ENCODE measurements at places on chromosomes 12 and 14. TPM values are rescaled to one million over a fixed set of nuclear protein-coding genes. Genes with fewer than 3 reads are reported as not detected.
A peak's percentile ranks its signal among the peaks of the same experiment; 100 is the strongest.

Gene CLEC14A
- total RNA-seq, result 0.18 TPM

Gene KRT83
- total RNA-seq, result not detected

Gene KRT71
- not detected for total RNA-seq

Gene CCDC175
- total RNA-seq, result not detected

Gene AJUBA
- 39.3 TPM for total RNA-seq

Gene GPD1
- total RNA-seq, result 1.7 TPM

GRCh38 chr14:84468153-84468552, 1061.8 kb upstream of the FLRT2 start:
- no peak for DNase-seq
- no peak overlapping the region for H3K4me3 ChIP-seq
- H3K27me3 ChIP-seq, result no peaks in the 10 kb centered on the region
- no peak overlapping the region for H3K27ac ChIP-seq
- no peaks in the 10 kb centered on the region for H3K4me1 ChIP-seq

- H3K27ac ChIP-seq, result no peak overlapping the region
- no peaks in the 10 kb centered on the region for H3K36me3 ChIP-seq
- H3K27me3 ChIP-seq, result no peaks in the 10 kb centered on the region
- no peak for DNase-seq
- no peaks in the 10 kb centered on the region for H3K4me1 ChIP-seq
- H3K4me3 ChIP-seq, result no peak overlapping the region
These were observed 322.2 kb downstream of the TMEM121 start for GRCh38 chr14:105848570-105848969.

GRCh38 chr14:56431013-56431412, 148.6 kb upstream of the TMEM260 start:
- H3K4me3 ChIP-seq, result no peak overlapping the region
- no peaks in the 10 kb centered on the region for H3K36me3 ChIP-seq
- no peaks in the 10 kb centered on the region for H3K4me1 ChIP-seq
- no peaks in the 10 kb centered on the region for H3K27me3 ChIP-seq
- H3K27ac ChIP-seq, result no peak overlapping the region

DNA sequence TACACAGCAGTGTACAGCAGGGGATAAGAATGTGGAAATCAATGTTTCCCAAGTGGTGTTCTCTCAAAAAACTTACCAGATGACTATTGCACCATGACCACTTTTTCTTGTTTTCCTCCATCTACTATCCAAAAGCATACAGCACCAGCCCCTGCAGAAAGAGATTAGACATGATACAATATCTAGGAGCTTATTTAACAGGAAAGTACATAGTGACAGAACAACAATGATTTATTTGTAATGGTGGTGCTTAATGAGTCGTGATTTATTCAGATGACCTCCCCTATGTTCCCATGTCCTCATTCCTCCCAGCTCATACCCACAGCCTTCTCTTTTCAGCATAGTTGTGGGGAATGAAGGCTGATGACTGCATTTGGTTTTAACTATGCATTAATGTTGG, 413.6 kb downstream of the BTG1 start:
- H3K4me1 ChIP-seq, result no peaks in the 10 kb centered on the region
- no peak overlapping the region for H3K27ac ChIP-seq
- no peak overlapping the region for H3K4me3 ChIP-seq
- H3K36me3 ChIP-seq, result no peaks in the 10 kb centered on the region

DNA sequence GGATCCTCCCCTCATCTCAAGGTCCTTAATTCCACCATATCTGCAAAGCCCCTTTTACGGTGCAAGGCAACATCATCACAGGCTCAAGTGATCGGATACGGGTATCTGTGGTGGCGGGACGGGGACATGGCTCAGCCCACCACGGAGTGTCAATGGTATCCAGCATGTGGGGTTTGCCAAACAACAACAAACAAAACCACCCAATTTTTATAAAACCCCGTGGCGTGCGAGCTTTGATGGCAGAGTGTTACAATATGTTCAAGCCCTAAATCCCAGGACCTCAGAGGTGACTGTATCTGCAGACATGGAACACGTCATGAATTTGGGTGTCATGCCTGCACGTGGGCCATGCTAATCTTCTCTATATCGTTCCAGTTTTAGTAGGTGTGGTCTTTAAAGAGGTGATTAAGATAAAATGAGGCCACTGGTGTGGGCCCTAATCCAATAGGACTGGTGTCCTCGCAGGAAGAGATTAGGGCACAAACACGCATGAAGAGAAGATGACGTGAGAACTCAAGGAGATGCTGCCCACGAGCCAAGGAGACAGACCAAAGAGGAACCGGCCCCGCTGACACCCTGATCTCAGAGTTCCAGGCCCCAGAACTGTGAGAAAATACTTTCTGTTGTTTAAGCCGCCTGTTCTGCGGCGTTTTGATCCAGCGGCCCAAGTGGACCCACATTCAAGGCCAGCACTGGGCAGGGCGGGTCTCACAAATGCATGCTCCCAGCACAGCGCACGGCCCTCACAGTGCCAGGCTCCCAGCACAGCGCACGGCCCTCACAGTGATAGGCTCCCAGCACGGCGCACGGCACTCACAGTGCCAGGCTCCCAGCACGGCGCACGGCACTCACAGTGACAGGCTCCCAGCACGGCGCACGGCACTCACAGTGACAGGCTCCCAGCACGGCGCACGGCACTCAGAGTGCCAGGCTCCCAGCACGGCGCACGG, 6.7 kb upstream of the GOLGA3 start:
- no peak for DNase-seq
- no peak overlapping the region for H3K4me3 ChIP-seq
- no peaks in the 10 kb centered on the region for H3K4me1 ChIP-seq
- no peaks in the 10 kb centered on the region for H3K27me3 ChIP-seq
- H3K27ac ChIP-seq, result no peak overlapping the region

GRCh38 chr12:7542813-7543212, 39.2 kb upstream of the CD163 start:
- no peak overlapping the region for H3K27ac ChIP-seq
- H3K27me3 ChIP-seq, result no peaks in the 10 kb centered on the region
- H3K4me3 ChIP-seq, result no peak overlapping the region
- no peaks in the 10 kb centered on the region for H3K36me3 ChIP-seq
- no peak for DNase-seq

GRCh38 chr14:70887737-70888499, 19.3 kb upstream of the PCNX1 start:
- peaks cover 55% of the 10 kb centered on the region for H3K4me1 ChIP-seq
- no peaks in the 10 kb centered on the region for H3K27me3 ChIP-seq
- no peak for DNase-seq
- H3K4me3 ChIP-seq, result no peak overlapping the region
- H3K36me3 ChIP-seq, result no peaks in the 10 kb centered on the region

- H3K27me3 ChIP-seq, result no peaks in the 10 kb centered on the region
- no peak overlapping the region for H3K27ac ChIP-seq
- H3K4me3 ChIP-seq, result no peak overlapping the region
- no peak for DNase-seq
- no peaks in the 10 kb centered on the region for H3K4me1 ChIP-seq
These were observed 15.3 kb upstream of the DGLUCY start for GRCh38 chr14:91098591-91098990.

DNA sequence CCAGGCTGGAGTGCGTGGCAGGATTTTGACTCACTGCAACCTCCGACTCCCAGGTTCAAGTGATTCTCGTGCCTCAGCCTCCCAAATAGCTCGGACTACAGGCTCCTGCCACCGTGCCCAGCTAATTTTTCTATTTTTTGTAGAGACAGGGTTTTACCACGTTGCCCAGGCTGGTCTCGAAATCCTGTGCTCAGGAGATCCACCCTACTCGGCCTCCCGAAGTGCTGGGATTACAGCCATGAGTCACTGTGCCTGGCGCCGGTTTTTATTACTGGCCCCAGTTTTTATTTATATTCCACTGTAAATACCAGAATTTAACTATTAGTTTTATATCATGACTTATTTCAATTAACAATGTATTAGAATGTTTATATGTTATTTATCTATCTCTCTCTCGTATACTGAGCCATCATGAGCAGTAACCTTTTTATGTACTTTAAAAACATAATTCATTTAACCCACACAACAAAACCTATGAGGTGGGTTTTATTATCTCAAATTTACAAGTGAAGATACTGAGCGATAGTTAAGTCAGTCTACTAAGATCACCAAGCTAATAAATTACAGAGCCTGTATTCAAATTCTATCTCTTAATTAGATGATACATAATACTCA, 47.8 kb downstream of the HECTD1 start:
- no peaks in the 10 kb centered on the region for H3K27me3 ChIP-seq
- H3K4me3 ChIP-seq, result no peak overlapping the region
- no peaks in the 10 kb centered on the region for H3K4me1 ChIP-seq
- no peak overlapping the region for H3K27ac ChIP-seq
- no peak for DNase-seq

GRCh38 chr12:48978741-48979601, 849 bp downstream of the WNT1 start:
- H3K27ac ChIP-seq, result no peak overlapping the region
- no peaks in the 10 kb centered on the region for H3K36me3 ChIP-seq
- H3K4me3 ChIP-seq, result peak overlapping the region; percentile 4
- H3K4me1 ChIP-seq, result peaks cover 10% of the 10 kb centered on the region
- no peak for DNase-seq

- H3K4me1 ChIP-seq, result peaks cover 6% of the 10 kb centered on the region
- H3K4me3 ChIP-seq, result no peak overlapping the region
- no peak for DNase-seq
These were observed 29.7 kb downstream of the BRAP start for GRCh38 chr12:111656016-111656415.

- no peaks in the 10 kb centered on the region for H3K27me3 ChIP-seq
- H3K27ac ChIP-seq, result no peak overlapping the region
- H3K4me3 ChIP-seq, result no peak overlapping the region
- DNase-seq, result no peak
These were observed 12.2 kb upstream of the SPTSSA start for GRCh38 chr14:34474187-34474679.

- no peaks in the 10 kb centered on the region for H3K36me3 ChIP-seq
- no peak for DNase-seq
- no peaks in the 10 kb centered on the region for H3K27me3 ChIP-seq
- no peak overlapping the region for H3K4me3 ChIP-seq
- H3K27ac ChIP-seq, result no peak overlapping the region
- peaks cover 7% of the 10 kb centered on the region for H3K4me1 ChIP-seq
These were observed 34.2 kb upstream of the ASPG start for GRCh38 chr14:104051092-104051813.
